ENCODE measurements at places on chromosomes 16 and 17.
A peak's percentile ranks its signal among the peaks of the same experiment; 100 is the strongest.

- no peak for DNase-seq
Measured at GRCh38 chr17:81723651-81724209, 11.6 kb downstream of the SLC25A10 start.

- DNase-seq, result no peak
Measured at GRCh38 chr16:8768692-8769091, 28.7 kb downstream of the TMEM186 start.

- DNase-seq, result no peak
Measured at GRCh38 chr17:73316919-73317505, 5.2 kb upstream of the CDC42EP4 start.

DNA sequence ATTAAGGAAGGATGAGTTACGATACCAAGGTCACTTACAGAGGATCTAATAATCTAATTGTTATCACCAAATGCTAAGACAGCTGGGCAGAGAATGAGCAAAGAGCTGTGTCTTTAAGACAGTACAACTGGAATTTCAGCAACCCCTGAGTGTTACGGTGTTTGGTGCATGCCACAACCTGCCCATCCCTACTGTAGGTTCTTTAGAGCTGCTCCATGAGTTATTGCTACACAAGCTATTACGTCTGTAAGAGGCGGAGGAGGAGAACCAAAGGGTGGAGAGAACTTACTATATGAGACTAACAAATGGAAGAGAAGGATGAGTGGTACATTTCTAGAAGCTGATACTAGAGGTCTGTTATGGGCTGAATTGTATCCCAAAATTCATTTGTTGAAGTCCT, 14.2 kb upstream of the C17orf78 start:
- DNase-seq, result no peak

DNA sequence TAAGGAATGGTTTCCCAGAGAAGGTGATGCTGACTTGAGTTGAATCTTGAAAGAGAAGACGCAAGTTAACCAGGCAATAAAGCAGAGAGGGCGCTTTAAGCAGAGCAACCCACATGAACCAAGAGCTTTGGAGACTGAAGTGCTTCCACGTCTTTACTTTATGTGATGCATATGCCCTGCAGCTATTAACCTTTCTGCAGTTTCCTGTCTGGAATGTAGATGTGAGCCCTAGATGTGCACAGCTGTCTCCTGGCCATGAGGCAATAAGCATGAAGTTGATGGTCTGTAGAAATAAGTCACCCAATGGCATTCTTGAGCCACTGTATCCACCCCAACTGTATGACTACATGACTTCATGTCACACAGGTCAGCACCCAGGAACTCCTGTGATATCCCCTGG, 5.7 kb upstream of the CHST4 start:
- DNase-seq, result no peak

DNA sequence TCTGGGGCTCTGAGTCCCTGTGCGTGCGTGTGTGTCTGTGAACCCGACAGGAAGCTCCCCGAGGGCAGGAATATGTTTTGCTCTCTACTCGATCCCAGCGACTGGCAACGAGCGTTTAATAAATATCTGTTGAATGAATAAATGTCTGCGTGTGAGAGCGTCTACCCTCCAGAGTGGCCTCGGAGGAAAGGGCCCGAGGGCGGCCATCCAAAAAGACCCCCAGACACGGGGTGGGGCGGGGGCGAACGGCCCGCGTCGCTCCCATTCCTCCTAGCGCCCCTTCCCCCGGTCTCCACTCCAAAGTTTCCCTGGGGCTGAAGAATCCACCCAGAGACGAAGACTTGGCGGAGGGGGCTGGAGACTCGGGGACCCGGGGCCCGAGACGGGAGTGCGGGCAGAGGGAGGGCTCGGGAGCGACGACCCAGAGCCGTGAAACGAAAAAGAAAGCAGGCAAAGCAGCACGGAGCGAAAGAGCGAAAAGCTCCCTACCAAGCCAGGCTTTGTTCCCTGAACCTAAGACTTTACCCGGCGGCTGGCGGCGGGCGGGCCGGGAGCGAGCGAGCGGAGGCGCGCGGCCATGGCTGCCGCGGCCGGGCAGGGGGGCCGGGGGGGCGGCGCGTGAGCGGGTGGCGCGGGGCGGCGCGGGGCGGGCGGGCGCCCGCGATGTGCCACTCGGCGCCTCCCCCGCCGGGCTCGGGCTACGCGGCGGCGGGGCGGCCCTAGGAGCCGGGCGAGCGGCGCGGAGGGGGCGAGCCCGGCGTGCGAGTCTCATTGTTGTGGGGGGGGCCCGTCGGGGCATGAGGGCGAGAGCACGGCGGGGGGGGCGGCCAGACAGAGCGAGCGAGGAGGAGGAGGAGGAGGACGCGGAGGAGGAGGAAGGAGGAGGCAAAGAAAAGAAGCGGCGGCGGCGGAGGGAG, at the start of gene MLLT6:
MLLT6 (plus strand) TSS at position 668 of the 917 bp plus-strand sequence. CDS start 360 bp downstream, outside the sequence.
- peak; percentile 87 for DNase-seq

GRCh38 chr17:73271072-73271471, 9.4 kb upstream of the CPSF4L start:
- no peak for DNase-seq

GRCh38 chr16:73051961-73052360, 4.0 kb upstream of the ZFHX3 start:
- DNase-seq, result no peak

- no peak for DNase-seq
Measured at GRCh38 chr16:55204069-55204468, 119.9 kb upstream of the IRX6 start.

GRCh38 chr17:14351493-14351892, 50.6 kb downstream of the HS3ST3B1 start:
- DNase-seq, result no peak

DNA sequence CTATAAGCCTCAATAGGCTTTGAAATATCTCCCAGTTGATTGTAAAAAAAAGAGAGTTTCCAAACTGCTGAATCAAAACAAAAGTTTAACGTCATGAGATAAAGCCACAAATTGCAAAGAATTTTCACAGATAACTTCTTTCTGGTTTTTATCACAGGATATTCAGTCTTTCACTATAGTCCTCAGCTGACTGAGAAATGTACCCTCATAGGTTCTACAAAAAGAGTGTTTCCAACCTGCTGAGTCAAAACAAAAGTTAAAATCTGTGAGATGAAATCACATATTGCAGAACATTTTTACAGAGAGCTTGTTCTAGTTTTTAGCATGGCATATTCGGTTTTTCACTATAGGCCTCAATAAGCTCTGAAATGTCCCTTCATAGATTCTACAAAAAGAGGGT, 559.2 kb downstream of the KCNJ18 start:
- DNase-seq, result no peak

DNA sequence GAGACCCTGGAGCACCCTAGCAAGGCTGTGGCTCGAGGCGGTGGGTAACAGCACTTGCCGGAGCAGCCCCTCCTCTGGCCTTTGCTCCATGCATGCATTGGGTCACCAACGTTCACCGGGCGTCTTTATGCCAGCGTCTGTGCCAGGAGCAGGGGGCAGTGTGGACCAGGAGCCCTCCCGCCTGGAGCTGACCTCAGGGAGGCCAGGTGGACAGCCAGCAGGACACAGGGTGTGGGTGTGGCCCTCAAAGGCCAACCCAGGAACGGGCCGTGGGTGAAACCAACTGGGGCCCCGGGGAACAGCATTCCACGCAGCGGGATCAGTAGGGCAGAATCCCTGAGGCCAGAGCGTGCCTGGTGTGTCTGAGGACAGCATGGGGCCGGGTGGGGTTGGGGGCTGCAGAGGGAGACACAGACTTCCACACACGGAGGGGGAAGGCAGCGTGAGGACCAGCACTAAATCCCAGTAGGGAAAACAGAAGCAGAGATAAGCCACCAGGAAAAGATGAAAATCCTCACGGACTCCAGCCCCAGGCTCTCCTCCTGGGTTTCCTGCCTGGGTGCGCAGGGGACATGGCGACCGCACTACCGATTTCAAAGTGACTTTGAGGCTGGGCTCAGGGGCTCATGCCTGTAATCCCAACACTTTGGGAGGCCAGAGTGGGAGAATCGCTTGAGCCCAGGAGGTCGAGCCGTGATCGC, 2.9 kb upstream of the CD7 start:
- no peak for DNase-seq

GRCh38 chr17:69067274-69068047, 6.7 kb upstream of the ABCA9 start:
- peak; percentile 41 for DNase-seq

DNA sequence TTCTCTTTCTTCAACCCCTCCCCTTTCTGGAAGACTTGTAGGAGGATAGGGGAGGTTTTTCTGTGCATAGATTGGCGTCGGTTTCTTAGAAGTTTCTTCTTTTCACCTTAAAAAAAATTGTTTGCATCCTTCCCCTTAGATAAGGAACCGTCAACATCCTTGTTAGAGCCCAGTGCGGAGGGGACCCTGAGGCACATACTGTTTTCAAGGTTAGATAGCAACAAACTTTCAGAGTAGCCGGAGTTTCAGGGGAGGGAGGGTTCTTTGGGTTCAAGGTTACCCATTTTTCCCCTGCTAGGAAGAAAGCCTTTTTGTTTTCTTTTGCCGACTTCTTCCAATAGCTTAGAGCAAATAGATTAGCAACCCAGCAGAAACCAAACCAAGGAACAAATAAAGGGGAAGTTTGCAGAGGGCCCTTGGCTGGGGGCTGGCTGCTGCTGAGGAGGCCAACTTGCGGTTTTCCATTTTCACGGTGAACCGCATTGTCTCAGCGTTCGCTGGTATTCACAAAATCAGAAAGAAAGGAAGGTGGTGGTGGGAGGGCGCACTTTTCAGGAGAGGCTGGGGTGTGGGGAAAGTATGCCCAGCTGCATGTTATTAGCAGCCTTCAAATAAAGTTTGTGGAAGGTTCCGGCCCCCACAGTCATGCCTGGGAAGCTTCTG, 28.8 kb downstream of the MSI2 start:
- DNase-seq, result peak; percentile 78

DNA sequence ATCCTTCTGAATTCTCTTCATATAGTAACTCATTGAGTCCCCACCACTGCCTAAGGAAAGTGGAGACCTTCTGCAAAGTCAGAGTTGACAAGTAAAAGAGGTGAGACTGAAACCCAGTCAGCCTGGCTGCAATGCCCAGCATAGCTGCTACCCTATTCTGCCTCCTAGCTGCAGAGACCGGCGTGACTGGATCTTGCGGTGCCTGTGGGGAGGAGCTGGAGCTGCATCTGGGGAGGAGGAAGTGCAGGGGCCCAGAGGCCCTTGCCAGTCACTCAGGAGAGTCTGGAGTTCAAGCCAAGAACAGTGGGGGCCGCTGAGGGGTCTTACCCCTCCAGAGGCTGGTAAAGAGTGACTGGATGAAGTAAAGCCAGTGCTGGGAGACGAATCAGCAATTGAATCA, 35.0 kb upstream of the ZNF423 start:
- DNase-seq, result peak; percentile 47

DNA sequence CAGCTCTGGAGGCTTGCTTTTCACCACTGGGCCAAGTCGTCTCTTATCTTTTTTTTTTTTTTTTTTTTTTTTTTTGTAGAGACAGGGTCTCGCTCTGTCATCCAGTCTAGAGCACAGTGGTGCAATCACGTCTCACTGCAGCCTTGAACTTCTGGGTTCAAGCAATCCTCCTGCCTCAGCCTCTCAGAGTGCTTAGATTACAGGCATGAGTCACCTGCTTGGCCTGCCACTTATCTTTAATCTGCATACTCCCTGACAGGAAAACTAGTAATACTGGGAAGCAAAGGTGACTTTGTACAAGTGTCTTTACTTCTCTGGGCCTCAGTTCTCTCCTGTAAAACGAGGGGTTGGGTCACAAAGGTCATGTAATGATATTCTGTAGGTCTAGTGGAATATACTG, 15.0 kb downstream of the NTN1 start:
- DNase-seq, result peak; percentile 47

DNA sequence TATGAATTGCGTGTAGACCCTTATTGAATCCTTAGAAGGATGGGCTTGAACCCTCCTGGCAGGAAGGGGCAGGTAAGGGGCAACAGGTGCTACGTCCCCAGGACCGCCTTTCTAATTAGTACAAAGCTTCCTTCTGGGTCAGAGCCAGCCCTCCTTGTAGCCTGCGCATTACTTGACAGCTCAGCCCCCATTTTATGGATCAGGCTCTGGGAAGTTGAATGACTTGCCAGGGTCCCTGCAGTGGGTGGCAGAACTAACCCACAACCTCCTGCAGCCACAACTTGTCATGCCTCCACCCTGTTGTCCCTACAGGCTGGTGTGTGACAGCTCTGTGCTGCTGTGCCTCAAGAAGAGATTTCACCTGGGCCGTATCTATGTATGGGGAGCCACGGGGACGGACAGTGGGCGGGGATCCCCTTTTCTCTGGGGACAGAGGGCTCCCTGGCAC, 2.7 kb downstream of the MYO15B start:
- no peak for DNase-seq

GRCh38 chr16:83231729-83232128, 576.0 kb upstream of the HSBP1 start:
- no peak for DNase-seq

DNA sequence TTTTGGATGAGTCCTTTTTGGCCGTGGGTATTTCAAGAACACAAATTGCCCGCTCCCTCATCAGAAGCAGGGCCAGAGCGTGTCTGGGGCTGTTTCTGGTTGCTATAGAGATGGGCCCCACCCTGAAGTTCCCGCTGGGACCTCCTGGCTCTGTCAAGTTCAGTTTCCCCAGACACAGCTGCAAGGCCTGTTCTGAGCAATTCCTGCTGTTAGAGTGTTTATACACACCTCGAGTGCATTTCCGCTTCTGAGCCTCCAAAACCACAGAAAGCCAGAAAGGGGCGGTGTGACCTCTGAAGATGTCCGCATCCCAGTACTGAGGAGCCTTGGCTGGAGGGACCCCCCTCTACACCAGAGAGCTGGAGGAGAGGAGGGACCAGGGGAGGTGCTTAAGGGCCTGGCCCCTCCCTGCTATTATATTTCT, 9.3 kb upstream of the WBP2 start:
- peak; percentile 72 for DNase-seq

- no peak for DNase-seq
Measured at GRCh38 chr17:2174468-2175293, 119.8 kb downstream of the HIC1 start.

GRCh38 chr16:84720177-84720579, 20.4 kb downstream of the USP10 start:
- DNase-seq, result no peak

DNA sequence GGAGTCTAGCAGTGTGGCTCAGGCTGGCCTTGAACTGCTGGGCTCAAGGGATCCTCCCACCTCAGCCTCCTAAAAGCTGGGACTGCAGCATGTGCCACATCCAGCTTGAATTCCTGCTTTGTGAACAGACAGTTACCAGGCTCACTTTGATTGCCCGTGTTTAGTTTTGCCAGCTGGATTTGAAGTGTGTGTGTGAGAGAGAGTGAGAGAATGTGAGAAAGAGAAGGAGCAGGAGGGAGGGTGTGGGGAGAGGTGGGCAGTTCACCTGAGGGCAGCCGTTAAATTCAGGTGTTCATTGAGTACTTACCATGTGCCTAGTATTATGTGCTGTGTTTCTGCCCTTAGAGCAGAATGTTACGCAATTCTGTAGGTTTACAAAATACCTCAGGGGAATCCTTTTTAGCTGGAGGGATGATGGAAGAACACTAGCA, 4.7 kb downstream of the DUSP14 start:
- DNase-seq, result no peak

Data from hematopoietic multipotent progenitor cell treated with erythropoietin and hydrocortisone succinate and interleukin-3 and kit ligand, for 6 days (in vitro differentiated cells).